ENCODE measurements at places on chromosomes 12 and 14.
A peak's percentile ranks its signal among the peaks of the same experiment; 100 is the strongest.

DNA sequence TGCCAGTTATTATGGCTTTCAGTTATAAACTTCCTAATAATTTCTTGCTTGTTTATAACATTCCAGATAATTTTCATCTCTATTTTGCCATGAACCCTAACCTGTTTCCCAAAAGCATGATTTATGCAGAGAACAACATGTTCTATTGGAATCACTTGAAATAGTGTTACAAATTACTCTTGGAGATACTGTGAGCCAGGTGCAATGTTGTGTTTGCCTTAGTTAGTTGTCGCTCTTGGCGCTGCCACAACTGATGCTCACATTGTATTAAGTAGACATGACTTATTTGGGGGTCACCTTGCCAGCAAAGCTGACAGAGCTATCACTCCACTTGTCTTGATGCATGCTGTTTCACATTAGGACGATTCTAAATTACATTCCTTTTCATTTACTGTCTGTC is 49.4 kb downstream of the TSPAN8 start:
- no peak for DNase-seq

DNA sequence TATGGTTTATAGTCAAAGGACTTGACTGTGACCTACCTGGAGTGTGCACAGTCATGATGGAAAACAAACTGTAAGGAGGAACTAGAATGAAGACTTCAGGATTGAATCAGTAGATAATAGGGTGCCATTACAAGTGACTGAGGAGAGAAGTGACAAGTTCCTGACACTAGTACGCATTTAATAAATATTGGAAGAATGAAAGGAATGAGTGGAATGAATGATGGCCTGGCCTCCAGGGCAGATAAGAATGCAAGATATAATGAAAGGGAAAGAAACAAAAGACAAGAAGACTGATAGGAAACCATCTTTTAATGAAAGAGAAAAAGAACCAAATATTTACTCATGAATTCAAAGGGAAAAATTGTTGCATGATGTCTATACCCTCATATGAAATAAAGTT is 44.7 kb upstream of the NEDD1 start:
- DNase-seq, result no peak

- DNase-seq, result no peak
Observed at GRCh38 chr12:109497675-109498074, 20.2 kb downstream of the UBE3B start.

DNA sequence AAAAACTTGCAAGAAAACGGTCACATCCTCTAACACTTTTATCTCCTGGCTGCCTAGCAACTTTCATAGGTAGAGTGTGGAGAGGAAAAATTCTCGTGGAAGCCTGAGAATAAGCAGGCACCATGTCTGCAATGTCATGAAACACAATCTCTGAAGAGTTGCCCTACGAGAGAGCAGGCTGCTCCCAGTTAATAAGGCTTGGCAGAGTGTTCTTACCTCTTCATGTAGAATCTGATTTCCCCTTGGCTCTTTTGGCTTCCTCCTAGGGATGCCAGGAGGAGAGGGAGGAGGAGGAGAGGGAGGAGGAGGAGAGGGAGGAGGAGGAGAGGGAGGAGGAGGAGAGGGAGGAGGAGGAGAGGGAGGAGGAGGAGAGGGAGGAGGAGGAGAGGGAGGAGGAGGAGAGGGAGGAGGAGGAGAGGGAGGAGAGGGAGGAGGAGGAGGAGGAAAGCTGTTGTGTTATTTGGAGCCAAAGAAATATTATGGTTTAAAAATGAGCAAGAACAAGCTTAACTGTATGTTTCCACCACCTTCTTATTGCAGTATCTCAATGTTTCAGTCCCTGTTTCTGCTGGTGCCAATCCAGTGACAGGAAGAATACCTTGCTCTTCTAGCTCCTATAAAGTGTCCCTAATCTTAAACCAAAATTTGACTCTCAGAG is 52.9 kb downstream of the EGLN3 start:
- no peak for DNase-seq

- DNase-seq, result no peak
Observed at GRCh38 chr12:2833327-2833726, 1.5 kb downstream of the NRIP2 start.

GRCh38 chr12:31899109-31899508 is 60.1 kb upstream of the RESF1 start:
- no peak for DNase-seq

DNA sequence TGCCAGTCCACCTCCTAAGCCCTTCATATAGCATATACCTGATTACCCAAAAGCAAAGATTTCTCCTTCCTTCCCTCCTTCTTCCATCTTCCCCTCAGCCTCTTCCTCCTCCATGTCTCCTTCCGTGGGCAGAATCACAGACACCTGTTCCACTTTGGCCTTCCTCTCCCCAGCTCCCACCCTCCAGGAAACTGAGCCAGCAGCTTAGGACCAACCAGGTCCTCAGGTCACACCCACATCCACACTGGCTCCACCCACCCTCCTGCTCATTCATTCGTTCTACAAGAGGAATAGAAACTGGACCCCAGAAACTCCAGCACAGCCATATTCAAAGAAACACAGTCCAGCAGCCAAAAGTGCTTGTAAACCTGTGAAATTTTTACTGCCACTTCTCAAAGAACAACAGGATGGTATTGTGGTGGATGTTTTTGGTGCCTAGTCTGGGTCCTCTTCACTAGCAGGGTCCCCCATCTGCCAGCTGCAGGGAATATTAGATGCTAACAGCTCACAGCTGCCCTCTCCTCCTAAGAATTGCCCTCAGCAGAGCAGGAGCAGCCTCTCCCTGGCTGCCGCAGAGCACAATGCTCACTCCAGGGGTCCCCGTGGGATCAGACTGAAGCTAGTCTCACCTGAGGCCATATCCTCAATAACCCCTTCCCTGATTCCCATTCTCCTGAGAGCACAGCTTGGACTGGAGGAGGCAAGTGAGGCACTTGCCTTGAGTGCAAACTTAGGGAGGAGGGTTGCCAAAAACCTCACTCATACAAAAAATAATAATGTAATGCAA is 18.4 kb downstream of the CMKLR1 start:
- no peak for DNase-seq

DNA sequence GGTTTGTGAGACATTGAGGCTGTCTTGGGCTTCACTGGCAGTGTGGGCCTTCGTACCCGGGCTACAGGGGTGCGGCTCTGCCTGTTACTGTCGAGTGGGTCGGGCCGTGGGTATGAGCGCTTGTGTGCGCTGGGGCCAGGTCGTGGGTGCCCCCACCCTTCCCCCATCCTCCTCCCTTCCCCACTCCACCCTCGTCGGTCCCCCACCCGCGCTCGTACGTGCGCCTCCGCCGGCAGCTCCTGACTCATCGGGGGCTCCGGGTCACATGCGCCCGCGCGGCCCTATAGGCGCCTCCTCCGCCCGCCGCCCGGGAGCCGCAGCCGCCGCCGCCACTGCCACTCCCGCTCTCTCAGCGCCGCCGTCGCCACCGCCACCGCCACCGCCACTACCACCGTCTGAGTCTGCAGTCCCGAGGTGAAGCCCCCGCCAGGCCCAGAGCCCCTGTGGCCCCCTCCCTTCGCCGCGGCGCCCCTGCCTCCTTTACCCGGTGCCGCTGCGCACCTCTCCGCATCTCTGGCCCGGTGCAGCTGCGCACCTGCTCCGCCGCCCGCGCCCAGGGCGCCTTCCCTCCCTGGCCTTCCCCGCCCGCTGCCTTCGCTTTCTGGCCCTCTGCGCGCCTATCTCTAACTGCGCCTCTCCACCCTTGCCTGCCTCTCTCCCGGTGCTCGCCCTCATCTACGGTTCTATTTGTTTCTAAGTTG is at the start of gene ENO2:
Gene ENO2 (plus strand): TSS at position 335 of the 701 bp plus-strand sequence. CDS start 1,253 bp downstream, outside the sequence.
- peak; percentile 85 for DNase-seq

GRCh38 chr12:60830381-60830780 is 1234.6 kb downstream of the SLC16A7 start:
- no peak for DNase-seq

DNA sequence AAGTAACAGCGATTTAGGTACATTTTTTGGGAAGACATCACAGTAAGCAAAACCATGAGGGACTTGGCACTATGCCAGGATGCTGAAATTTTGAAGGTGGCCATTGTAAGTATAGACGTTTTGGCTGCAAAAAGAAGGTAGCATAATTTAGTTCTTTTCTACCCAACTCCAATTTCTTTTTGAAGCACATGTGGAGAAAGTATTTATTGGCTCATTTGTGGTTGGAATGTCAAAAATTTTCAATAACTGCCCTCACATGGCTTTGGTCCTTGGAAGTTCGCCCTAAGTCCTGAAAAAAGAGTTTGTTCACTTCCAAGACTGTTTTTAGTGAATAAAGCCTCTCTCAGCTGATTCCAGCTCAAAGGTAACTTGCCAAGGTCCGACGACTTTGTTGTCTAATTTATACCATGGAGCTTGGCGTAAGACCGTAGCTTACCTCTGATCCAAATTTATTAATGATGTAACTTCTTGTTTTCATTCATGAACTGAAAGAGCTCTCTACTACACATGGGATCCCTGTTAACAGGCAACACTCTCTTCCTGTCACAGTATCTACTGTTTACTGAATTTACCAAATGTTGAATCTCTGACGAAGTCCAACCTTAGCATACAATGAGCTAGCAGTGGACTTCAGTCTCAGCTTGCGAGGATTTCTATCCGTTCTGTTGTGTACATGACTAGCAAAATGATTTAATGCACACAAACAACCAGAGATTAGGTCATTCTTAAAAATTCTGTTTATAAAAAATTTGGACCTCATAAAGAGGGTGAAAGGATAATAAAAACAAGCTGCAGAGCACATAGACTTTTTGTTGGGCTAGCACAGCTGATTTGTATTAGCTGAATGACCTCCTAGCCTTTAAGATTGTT is 49.0 kb downstream of the MSRB3 start:
- DNase-seq, result no peak

- DNase-seq, result peak; percentile 23
Observed at GRCh38 chr12:120468325-120468820, 1.2 kb downstream of the SRSF9 start.

GRCh38 chr12:131852551-131853299 is 24.5 kb downstream of the MMP17 start:
- no peak for DNase-seq

- no peak for DNase-seq
Observed at GRCh38 chr12:131897875-131898274, 3.5 kb downstream of the ULK1 start.

DNA sequence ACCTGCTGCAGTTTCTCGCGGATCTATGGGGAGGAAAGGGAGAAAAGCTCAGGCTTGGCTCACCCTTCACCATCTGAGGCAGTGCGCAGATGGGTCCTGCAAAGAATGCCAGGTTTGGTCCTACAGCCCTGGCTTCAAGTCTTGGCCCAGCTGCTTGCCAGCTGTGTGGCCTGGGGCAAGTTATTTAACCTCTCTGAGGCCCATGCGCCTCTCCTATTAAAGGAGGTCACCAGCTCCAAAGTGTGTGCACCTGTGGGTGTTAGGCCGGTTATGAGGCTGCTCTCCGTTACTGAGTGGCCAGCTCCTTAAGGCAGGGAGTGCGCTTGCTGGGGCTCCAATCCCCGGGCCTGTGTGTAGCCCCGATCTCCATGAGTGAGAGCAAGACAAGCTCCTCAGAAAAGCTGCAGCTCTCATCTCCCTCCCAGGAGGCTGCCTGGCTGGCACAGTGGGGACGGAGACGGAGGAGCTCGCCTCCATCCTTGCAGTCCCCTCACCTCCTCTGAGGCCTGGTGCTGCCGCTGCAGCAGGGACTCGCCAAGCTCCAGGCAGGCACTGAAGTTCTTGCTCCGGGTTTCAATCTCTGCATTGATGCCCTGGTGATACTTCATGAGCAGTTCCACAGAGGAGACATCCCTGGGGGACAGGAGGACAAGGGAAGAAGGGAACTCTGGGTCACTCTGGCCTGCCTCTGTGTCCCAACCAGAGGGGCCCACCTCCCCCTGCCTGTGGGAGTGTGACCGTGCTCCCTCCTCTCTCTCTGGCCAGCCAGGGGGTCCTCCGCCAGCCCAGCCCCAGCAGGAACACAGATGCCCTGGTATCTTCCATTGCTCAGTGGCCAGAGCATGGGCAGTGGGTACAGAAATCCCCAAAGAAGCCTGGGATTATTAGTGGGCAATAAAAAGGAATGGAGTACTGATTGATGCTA is 65.1 kb downstream of the PLEKHG3 start:
- DNase-seq, result no peak

GRCh38 chr12:111032591-111032919 is 112.2 kb upstream of the MYL2 start:
- DNase-seq, result no peak

GRCh38 chr12:51683763-51684357 is 92.8 kb downstream of the SCN8A start:
- no peak for DNase-seq

- no peak for DNase-seq
Observed at GRCh38 chr14:38285962-38286361, 30.1 kb upstream of the CLEC14A start.

GRCh38 chr12:28905220-28905955 is 243.7 kb upstream of the FAR2 start:
- DNase-seq, result no peak

- DNase-seq, result no peak
Observed at GRCh38 chr14:27916326-27916725, 850.3 kb upstream of the FOXG1 start.

- no peak for DNase-seq
Observed at GRCh38 chr12:6295094-6295811, 15.2 kb upstream of the PLEKHG6 start.

- no peak for DNase-seq
Observed at GRCh38 chr12:2355604-2356003, 302.8 kb downstream of the CACNA1C start.

GRCh38 chr12:10016881-10017280 is 6.5 kb downstream of the CLEC12B start:
- no peak for DNase-seq

GRCh38 chr12:49019120-49019430 is 499 bp upstream of the PRKAG1 start:
- no peak for DNase-seq

- no peak for DNase-seq
Observed at GRCh38 chr14:51119411-51120051, 24.6 kb upstream of the TRIM9 start.

DNA sequence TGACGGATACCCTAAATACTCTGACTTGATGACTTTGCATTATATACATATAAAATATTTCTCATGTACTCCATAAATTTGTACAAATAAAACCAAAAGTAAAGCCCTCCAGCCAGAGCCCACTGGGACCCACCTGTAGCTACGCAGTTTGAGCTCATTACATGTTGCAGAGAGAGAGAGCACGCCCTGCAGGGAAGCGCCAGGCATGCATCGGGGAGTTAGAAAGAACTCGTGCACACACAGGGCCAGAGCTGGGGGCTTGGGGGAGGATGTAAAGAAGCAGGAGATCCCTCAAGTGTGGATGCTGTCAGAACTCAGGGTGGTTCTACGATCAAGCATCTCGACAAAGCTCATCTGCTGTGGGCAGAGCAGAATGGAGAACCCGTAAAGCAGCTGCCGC is 178.5 kb upstream of the RTL1 start:
- DNase-seq, result peak; percentile 12

Measured in stimulated activated CD4-positive, alpha-beta T cell treated with anti-CD3 and anti-CD28 coated beads, Interleukin-2, amount 100 ng/mL, for 24 hours (primary cell).